ENCODE measurements at places on chromosomes 5 and 9. TPM values are rescaled to one million over a fixed set of nuclear protein-coding genes. Genes with fewer than 3 reads are reported as not detected.
A peak's percentile ranks its signal among the peaks of the same experiment; 100 is the strongest.

DNA sequence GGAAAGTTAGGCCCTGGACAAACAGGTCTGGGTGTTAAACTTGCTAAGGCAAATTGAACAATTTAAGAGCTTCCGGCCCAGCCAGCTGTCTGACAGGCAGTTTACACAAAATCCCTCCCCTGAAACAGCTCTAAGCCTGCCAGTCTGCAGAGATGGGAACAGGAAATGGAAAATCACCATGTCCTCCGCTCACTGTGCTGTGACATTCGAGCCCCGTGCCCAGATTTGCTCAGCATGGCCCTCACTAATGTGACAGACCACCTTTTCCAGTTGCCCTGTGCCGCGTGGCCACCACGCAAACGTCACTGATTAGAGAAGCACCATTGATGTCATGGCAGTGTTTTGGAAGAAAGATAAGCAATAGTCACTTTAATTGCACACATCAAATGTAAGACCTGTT lies 41.0 kb downstream of the CCNJL start:
- DNase-seq: no peak

- DNase-seq: peak; percentile 58
These were observed 166.4 kb downstream of the TLE1 start for GRCh38 chr9:81522716-81523551.

DNA sequence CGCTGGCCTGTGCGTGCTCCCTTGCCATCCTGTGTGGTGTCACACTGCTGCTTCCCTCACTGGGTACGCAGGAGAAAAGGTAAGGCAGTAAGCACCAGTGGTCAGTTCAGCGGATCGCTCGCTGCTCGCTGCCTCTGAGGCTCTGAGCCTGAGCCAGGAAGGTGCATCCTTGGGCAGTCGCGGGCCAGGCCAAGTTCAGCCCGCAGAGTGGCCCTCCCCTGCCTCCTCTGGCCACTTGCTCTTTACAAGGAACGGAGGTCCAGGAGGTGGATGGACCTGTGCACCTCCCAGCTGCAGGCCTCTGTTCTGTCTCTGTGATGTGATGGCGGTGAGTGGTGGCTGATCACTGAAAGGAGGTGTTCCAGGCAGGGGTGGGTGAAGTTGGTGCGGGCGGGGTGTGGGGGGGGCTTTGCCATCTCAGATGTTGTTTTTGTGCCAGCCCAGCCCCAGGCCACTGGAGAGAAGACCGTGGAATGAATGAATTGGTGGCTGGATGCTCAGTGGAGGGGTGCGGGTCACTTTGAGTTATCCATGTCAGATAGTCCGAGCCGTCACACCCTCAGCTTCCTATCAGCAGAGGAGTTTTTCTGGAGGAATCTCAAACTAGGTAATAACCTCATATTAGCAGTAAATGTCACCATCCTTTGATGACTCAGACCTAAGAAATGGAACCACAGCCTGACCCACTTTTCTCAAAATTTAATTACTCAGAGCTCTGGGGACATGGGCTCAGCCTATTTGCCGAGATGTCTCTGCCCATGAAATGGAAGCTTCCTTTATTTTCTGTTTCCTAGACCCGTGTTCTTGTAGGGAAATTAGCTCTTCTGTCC lies 7.3 kb downstream of the COL5A1 start:
- no peak for DNase-seq

HNRNPH1 gene
- 170 TPM for polyA plus RNA-seq

DNA sequence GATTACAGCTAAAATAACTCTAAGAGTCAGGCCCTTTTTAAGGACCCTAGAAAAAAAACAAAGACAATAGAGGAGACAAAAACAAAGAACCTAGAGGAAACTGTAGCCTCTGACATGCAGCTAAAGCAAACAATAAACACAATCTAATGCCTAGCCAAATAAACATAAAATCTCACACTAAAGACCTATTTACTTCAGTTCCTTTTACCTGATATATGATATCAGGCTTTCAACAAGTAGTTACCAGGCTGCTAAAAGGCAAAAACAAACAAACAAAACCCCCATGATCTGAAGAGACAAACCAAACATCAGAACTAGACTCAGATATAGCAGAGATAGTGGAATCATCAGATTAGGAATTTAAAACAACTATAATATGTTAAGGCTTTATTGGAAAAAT lies 226.5 kb upstream of the POU5F2 start:
- no peak for DNase-seq

DNA sequence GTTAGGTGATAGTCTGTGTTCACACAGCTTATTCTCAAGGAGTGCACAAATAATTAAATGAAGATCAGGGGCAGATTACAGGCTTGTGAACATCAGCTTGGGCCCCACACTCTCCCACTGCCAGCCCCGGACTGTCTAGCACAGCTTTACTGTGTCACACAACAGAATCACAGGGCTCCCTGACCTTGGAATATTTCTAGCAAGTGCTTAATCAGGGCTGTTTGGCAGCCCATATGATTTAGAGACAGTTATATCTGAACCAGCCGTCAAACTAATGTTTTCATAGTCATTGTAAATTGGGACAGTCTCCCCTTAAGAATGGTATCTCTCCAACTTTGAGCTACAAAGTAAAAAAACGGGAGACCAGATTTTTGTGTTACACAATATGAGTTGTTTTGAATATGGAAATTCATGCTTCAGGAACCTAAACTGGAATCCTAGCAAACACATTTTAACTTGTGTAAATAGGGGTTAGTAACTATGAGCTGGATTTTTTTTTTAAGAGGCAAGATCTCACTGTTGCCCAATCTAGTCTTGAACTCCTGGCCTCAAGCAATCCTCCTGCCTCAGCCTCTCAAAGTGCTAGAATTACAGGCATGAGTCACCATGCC lies 517.6 kb downstream of the BNC2 start:
- no peak for DNase-seq

SPATA31C1 gene
- not detected for polyA plus RNA-seq

DNA sequence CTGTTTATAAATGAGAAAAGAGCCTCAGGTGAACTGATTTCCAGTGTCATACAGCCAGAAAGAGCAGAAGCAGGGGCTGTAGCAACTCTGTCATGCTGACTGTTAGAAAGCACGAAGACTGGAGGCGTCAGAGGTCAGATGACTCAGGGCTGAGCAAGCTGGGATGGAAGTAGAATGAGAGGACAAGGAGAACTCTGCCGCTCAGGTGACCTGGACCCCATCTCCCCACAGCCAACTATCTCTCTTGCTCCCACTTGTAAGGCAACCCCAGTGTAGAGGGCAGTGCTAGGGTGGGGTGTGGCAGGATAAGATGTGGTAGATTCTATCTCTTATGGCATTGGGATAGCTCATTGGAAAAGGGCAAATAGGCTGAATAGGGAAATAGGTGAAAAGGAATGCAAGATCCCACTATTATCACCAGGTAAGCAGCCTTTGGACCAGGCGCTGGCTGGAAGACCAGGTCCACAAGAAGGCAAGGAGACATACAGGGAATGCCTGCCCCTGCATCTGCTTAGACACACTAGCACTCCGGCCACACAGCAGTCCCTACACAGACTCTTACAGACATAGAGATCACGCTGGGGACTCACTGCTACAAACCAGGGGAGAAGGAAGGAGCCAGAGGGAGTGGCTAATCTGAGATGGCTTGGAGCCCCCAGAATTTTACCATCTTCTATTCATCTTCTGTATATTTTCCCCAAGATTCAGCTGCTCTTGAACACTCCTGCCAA lies 21.2 kb upstream of the LOX start:
- peak; percentile 70 for DNase-seq

PCDH1 gene
- 1.2 TPM for polyA plus RNA-seq

- DNase-seq: no peak
These were observed 37.2 kb upstream of the SLC9A3 start for GRCh38 chr5:561408-561807.

DNA sequence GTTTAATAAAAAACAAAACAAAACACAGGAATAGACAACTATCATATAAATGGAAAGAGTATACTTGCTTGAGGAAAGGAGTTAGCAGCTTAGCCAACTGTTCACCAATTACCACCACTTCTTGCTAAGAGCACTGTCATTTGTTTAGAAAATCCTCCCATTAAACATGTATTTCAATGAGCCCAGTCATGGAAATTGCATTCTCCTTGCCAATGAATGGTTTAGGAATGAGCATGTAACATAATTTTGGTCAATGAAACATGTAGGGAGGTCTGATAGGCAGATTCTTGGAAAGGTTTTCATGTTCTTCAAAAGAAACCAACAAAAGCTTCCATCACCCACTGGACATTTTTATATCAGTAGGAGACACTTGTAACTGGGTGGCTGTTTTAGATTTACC lies 502.8 kb upstream of the PAPPA start:
- peak; percentile 64 for DNase-seq

TLE1 gene
- 15.1 TPM for polyA plus RNA-seq

PCDHA9 gene
- not detected for polyA plus RNA-seq

DNA sequence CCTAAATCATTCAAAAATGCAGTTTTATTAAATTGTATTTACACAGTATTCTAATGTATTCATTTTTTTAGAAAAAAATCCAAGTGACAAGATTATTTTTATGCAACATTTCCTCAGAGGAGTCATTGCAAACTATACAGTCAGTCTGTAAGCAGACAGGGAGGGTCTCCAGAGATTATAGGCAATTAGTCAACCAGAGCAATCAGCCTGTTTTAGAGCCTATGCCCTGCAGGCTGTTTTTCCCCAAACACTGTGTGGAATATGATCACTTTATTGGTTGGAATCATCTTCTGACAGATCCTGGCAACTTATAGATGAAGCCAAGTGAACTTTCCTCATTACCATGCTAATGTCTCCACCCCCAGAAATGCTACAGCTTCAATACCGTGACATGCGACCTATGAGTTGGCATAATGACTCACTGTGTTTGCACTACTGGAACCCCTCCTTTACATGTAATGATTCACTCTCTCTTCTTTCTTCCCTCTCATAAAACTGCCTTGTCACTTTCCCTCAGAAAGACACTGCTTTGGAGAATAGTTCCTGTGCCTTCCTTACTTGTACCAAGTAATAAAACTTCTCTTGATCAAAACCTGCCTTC lies 577.7 kb upstream of the FTMT start:
- DNase-seq: peak; percentile 76

DNA sequence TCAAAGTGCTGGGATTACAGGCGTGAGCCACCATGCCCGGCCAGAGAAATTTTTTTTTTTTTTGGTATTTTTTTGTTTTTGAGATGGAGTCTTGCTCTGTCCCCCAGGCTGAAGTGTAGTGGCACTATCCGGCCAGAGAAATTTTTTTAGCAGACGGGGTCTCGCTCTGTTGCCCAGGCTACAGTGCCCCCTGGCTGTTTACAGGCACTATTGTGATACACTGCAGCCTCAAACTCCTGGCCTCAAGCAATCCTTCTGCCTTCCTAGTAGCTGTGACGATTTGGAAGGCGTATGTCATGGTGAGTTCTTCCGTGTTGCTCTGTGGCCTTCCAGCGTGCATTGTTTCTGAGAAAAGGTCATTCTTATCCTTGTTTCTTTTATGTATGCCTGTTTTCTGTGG lies 47.5 kb downstream of the CNOT6 start:
- DNase-seq: no peak

GRCh38 chr9:121557581-121558447 lies 58.2 kb upstream of the GGTA1 start:
- peak; percentile 72 for DNase-seq

DNA sequence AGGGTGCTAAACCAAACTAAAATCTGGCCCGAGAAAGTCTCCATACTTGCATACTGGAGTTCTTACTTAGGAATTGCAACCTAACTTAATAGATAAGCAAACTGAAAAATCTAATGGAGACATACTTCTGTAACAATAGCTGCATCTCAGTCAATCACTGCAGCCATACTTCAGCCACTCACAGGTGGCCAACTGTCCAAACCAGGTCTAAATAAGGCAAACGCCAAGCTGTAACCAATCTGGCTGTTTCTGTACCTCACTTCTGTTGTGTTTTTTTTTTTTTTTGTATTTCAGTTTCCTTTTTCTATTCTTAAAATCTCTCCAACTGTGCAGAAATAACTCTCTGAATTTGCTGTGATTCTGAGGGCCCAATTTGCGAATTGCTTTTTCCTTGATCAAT lies 4.4 kb upstream of the NDUFB6 start:
- DNase-seq: no peak

DNA sequence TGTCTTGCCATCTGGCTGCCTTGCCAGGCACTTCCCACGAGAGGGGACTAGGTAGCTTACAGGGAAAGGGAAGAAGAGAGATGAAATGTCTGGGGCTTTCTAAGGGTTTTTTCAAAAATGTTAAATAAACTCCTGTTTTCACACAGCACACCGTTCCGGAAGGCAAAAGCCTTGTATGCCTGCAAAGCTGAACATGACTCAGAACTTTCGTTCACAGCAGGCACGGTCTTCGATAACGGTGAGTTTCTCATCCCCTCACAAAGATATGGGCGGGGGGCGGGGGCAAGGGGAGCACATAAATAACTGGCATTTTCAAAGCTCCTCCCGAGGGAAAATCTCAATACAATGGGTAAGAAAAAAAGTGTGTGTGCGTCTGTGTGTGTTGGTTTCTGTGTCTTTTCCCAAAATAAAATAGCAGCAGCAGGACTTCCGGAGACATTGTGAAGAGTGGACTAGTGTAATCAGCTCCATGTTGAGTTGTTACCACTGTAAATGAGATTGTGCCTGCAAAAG lies 189.6 kb downstream of the NR3C1 start:
- no peak for DNase-seq

DNA sequence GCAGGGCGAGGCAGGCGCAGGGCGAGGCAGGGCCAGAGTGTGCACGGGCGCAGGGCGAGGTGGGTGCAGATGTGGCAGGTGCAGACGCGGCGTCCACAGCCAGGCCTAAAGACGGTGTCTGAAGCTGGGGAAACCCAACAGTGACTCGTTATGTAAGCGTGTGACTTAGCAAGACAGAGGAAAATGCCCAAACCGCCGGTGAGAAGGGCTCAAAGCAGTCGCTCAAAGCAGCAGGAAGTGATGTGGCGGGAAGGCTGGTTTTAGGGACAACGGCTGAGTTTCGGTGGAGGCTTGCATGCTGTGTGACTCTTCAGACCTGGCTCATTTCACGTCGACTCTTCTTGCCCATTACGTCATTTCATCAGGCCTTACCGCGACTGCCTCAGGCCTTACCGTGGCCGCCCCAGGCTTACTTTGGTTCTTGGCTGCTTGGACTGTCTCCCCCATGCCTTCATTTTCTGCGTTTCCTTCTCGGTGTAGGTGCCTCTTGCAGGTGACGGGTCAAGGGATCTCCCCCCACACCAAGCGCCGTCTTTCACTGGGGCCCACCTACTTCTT lies 50.5 kb upstream of the EXOC3 start:
- DNase-seq: no peak

PCDHGA7 gene
- polyA plus RNA-seq: not detected

DNA sequence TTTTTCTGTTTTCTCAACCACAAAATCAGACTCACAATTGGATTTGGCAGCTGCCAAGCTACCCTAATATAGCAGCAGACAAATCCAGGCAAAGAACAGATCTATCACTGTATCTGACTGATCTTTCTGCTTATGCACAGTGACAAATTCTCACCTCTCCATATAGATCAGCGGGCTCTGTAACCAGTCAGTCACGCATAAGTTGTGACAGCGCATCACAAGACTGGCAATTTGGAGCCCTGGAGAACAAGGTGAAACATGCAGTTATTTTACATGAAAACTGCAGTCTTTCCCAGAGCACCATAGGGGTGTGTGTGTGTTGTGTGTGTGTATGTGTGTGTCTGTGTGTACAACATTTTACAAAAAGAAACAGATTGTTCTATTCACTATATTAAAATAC lies 37.7 kb downstream of the RORB start:
- DNase-seq: no peak

GRCh38 chr9:123611226-123611625 lies 255.2 kb downstream of the CRB2 start:
- no peak for DNase-seq

Measured in foreskin keratinocyte (primary cell).